BJ (cell line): ENCODE measurements at places on chromosomes 16 and 17.

- no peak for DNase-seq
These were observed 168.6 kb downstream of the NTN1 start for GRCh38 chr17:9189870-9190269.

- no peak for DNase-seq
These were observed 125.3 kb downstream of the FTO start for GRCh38 chr16:53829186-53829747.

GRCh38 chr16:20948444-20948843, 47.9 kb downstream of the LYRM1 start:
- no peak for DNase-seq

GRCh38 chr17:7354262-7354843, 603 bp upstream of the TMEM95 start:
- no peak for DNase-seq

DNA sequence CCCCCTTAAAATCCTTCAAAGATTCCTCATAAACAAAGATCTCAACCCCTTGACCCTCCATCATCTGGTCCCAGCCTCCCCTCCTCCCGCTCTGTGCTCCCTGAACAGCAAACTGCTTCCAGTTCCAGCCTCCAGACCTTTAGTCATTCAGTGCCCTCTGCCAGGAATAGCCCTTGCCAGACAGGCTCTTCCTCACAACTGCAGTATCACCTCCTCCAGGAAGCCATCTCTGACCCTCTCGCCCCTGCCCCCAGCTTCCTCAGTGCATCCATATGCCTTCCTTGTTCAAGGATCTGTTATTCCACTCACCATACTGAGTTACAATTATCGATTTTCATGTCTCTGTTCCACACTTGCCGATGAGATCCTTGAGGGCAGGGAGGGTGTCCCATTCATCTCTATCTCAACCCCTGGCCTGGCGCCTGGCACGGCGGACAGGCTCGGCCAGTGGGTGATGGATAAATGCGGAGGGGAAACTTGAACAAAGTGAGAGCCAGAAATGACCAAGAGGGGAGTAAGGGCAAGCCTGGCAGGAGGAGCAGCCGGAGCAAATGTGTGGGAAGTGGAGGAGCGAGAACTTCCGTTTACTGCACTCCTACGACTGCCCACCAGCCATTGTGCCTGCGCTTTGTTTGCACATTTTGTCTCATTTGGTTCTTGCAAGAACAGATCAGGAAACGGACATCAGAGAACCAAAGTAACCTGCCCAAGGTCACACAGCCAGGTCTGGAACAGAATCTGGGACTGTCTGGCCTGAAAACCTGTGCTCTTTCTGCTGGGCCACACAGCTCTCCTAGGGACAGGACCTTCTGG, 2.0 kb upstream of the NXPH3 start:
- DNase-seq, result no peak

DNA sequence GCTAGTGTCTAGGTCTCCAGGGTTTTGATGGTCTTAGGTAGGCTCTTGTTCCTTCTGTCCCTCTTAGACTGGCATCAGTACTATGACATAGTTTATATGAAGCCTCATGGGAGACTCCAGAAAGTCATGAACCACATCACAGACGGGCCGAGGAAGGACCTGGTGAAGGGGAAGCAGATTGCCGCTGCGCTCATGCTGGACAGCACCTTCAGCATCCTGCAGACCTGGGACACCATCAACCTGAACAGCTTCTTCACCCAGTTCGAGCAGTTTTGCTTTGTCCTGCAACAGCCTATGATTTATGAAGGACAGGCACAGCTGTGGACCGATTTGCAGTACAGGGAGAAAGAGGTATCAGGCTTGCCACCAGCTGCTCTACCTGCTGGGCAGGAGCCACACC, 34.0 kb downstream of the RNF213 start:
- no peak for DNase-seq

GRCh38 chr17:27577884-27578717, 52.9 kb upstream of the LGALS9 start:
- DNase-seq, result no peak

DNA sequence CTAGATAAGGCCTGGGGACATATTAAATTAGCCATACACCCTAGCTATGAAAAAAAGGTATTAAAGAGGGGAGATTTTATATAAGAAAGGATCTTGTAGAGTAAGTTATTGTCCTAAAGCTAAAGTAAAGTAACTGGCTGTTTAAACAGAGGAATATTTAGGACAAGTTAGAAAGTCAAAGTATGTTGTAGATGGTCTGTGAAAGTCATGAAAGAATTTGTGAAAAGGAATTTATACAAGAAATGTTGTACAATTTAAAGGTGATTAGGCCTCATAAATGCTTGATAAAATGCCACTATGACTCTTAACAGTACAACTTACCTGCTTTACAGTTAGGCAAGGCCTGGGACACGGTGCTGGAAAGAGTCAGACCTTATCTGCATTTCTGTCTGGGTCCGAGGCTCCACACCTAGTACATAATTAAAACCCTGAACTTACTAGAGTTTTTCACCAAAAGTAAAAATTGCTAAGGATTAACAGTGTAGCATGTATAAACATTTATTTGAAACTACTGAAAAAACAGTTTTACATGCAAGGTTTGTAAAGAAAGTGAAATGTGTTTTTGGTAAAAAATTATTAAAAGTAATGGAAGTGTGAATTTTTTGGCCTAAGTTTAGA, 445.3 kb upstream of the TOM1L1 start:
- DNase-seq, result no peak
